ENCODE measurements at places on chromosomes 2 and 18.

- peak; percentile 49 for DNase-seq
Observed at GRCh38 chr18:7021994-7022840, 95.4 kb downstream of the LAMA1 start.

DNA sequence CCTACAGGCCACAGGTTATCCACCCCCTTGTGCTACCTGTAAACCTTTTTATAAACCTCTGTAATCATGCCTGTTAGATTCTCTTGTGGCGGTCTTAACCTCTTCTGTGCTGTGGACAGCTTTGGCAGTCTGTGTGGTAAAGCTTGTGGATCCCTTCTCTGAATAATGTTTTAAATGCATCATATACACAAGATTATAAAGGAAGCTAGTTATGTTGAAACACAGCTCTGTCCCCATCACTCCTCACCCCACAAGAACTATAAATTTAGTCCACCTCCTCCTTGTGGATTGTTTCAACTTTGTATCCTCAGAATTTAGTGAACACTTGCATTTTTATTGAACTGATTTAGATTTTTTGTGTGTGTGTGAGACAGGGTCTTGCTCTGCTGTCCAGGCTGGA, 107.7 kb downstream of the ICA1L start:
- no peak for DNase-seq

DNA sequence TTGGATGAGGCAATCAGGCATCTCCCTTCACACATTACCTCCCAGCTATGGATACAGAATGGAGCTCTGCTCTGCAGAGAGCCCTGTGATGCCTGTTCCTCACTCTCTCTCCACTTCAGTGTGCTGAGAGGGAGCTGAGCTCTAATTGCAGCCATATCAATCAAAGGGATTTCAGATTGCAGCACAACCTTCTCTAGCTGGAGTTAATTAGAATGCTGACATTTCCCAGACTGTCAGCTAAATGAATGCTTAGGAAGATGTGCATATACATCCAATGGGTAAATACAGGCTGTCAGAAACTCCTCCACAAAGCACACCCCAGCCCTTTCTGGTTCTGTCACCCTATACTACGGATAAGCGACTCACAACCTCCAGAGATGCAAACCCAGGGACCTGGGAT, 402.6 kb downstream of the EIPR1 start:
- no peak for DNase-seq

DNA sequence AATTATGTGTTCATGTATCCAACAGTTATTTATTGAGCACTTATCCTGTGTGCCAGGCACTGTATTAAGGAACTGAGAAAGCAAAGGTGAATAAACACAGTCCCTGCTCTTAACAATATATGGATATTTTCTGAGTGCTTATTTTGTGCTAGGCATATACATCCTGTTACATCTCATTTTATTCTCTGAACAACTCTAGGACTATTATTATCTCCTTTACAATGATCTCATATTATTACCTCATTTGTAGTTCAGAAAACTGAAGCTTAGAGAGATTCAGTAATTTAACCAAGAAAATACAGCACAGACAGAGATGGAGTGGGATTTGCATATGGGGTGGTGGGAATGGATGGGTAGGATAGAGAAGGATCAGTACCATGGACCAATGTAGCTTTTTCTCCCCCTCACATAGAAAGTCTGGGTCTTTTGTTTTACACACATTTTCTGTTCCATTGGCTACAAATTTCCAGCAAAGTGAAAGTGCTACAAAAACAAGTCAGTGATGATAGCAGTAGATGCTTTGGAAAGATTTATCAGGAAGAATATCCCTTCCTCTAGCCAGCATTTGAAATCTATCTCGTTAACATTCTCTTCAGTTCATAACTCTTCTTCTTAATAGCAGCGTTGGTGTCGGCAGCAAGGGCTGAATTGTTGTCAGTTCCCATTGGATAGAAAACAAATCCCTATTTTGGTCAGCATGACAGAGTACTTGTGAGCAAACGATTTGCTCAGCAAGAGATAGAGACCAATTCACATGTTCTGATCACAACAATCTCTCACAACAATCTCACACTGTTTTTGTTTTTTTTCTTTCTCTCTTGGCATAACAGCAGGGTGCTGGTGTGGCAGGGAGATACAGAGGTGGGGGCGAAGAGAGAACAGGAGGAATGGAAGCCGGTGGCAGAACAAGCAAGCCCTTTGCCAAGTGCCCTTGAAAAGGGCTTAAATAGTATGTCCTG, 102.2 kb upstream of the KCTD1 start:
- DNase-seq: no peak

DNA sequence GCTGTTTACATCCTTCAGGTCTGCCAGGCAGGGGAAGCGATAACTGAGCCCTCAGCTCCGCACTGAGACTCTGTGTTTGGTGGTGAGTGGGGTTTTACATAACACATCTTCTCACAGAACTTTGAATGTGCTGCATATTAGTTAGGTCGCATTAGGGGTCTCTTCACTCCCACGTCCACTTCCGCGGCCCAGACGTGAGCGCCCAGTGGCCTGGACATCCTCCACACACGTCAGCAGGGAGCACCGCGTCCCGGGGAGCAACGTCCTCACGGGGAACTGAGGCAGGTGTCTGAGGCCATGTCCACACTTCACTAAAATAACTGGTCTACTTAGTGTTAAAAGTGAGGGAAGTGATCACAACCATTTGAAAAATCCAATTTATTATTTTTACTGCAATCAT, 100.4 kb upstream of the SATB2 start:
- DNase-seq: no peak

DNA sequence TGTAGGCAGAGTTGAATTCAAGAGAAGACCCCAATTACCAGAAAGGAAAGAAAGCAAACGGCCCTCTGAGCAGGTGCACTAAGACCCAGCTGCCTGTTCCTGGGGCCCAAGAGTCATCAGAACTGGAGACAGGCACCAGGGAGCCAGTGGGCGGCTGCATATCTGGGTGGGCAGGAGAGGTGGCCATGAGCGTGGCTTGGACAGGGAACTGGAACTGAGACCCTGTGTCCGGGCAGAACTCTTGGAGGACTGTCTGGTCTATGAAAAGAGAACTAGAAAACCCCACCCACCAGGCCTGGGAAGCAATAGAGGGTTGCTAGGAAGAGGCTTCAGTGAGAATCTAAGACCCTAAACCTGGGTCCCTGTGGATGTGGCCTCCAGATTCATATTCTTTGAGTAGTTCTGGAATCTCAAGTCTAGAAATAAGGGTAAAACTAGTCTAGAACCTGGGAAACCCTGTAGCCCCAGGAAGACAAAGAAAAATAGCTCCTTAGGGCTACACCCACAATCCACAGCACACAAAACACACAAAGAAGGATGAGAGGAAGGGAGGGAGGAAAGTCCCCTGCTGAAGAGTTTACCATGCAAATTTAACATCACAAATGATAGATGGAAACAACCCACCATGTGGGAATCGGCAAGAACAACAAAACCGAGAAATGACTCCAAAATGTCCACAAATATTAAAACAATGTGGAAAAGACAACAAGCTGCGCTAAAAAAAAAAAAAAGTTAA, 147.0 kb downstream of the HDAC4 start:
- DNase-seq: no peak

- DNase-seq: peak; percentile 91
Observed at GRCh38 chr2:180006781-180007579, at the start of gene CWC22. Gene CWC22, minus strand, starts transcription at chr2:180007297. Its CDS starts 13,956 bp downstream, at chr2:179993341.

GRCh38 chr2:219112062-219112406, 48.6 kb downstream of the NHEJ1 start:
- DNase-seq: no peak

- no peak for DNase-seq
Observed at GRCh38 chr18:32815881-32816280, 43.1 kb upstream of the KLHL14 start.

DNA sequence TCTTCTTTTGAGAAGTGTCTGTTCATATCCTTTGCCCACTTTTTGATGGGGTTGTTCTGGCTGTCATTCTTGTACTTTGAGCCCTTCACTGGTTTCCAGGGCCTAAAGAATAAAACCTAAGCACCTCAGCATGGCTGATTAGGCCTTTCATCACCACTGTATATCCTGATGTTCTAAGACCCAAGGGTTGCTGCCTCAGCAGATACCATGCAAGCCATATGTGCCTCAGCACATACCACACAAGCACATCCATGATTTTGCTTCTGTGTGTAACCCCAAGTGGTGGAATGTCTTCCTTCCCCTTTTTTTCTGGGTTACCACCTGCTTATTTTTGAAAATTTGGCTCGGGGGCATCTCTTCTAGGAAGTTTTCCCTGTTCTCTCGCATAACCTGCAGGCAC, 11.4 kb downstream of the RBKS start:
- no peak for DNase-seq
